ENCODE measurements at places on chromosomes 1 and 21.

DNA sequence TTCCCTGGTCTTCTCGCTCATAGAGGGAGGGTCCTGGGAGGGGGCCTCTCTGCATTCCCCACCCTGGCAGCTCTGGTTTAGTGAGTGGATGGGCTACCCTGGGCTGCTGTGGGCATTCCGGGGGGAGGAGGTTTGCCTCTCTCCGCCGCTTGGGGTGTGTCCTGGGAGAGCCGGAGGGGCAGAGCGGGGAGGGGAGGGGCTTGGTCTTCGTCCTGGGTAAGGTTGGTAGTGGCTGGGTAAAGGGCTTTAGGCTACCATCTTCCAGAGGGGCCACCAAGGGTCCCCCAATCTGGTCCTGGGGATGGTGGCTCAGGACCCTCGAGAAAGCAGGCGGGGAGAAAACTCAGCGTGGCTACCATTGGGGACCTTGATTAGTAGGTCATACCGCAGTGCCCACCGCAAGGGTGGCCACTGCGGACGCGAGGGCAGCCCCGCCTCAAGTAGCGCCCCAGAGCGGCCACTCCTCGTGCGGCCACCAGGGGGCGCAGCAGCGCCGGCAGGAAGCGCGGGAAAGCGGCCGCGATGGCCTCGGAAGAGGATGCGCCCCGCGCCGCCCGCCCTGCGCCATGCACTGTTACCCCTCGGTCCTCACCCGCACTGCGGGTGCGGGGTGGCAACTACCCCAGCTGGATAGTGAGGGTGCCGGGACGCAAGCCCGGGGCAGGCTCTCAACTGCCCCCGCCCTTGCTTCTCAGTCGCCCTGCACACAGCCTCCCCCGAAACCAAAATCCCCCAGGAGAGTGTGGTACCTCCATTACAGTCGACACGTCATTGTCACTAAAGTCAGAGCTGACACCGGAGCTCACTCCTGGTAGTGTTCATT lies 44.1 kb upstream of the SLC25A33 start:
- peak; percentile 52 for DNase-seq
- H3K36me3 ChIP-seq = no peaks in the 10 kb centered on the region
- no peak overlapping the region for H3K27ac ChIP-seq
- peaks cover 29% of the 10 kb centered on the region for H3K27me3 ChIP-seq
- H3K4me3 ChIP-seq = peak overlapping the region; percentile 53
- H3K4me1 ChIP-seq = no peaks in the 10 kb centered on the region

GRCh38 chr1:237814319-237814924 lies 76.3 kb downstream of the ZP4 start:
- H3K27ac ChIP-seq = no peak overlapping the region
- H3K36me3 ChIP-seq = no peaks in the 10 kb centered on the region
- DNase-seq = no peak
- H3K27me3 ChIP-seq = no peaks in the 10 kb centered on the region

DNA sequence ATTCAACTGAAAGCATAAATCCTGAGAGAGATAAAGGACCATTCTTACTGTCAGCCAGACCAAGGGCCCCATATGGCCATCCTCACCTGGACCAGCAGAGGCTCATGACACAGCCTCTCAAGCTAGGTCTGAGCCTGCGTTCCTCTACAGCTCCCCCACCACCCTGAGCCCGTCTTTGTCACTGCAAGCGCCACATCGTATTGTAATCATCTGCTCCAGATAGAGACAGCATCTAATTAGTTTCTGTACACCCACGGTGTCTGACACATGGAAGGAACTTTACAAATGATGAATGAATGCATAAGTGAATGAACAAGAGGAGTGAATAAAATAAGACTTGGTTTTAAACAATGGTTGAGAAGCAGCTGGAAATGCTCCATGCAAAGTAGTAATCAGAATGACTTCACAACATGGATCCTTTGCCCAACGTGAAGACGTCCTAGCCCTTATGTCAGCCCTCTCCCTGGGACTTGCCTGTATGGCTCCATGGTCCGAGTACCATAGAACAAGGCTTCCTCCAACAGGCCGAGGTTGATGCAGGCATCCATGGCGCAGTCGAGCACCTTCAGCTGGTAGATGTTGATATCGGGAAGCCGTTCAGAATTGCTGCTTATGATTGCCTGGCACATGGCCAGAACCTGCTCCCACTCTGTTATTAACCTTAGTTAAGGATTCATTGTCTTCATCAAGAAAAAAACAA lies 648.9 kb downstream of the SMYD3 start:
- H3K36me3 ChIP-seq = peaks cover 3% of the 10 kb centered on the region
- no peaks in the 10 kb centered on the region for H3K4me1 ChIP-seq
- H3K4me3 ChIP-seq = no peak overlapping the region
- no peak for DNase-seq
- no peak overlapping the region for H3K27ac ChIP-seq

GRCh38 chr1:44239331-44239960 lies 26.2 kb downstream of the DMAP1 start:
- peaks cover 8% of the 10 kb centered on the region for H3K36me3 ChIP-seq
- no peak overlapping the region for H3K27ac ChIP-seq
- H3K4me3 ChIP-seq = no peak overlapping the region
- DNase-seq = no peak
- no peaks in the 10 kb centered on the region for H3K4me1 ChIP-seq
- H3K27me3 ChIP-seq = no peaks in the 10 kb centered on the region

Data from T-cell (primary cell).